ENCODE measurements at places on chromosomes 12 and 14.
A peak's percentile ranks its signal among the peaks of the same experiment; 100 is the strongest.

- DNase-seq = no peak
These were observed 311.8 kb upstream of the TMTC1 start for GRCh38 chr12:30095511-30095910.

- DNase-seq = no peak
These were observed 67.0 kb downstream of the C2CD5 start for GRCh38 chr12:22477166-22477893.

- DNase-seq = no peak
These were observed 378.0 kb downstream of the FOXG1 start for GRCh38 chr14:29144621-29145020.

- DNase-seq = no peak
These were observed 478.9 kb upstream of the LMO3 start for GRCh38 chr12:17084831-17085230.

GRCh38 chr14:83356080-83356479, 1822.4 kb upstream of the SEL1L start:
- no peak for DNase-seq

DNA sequence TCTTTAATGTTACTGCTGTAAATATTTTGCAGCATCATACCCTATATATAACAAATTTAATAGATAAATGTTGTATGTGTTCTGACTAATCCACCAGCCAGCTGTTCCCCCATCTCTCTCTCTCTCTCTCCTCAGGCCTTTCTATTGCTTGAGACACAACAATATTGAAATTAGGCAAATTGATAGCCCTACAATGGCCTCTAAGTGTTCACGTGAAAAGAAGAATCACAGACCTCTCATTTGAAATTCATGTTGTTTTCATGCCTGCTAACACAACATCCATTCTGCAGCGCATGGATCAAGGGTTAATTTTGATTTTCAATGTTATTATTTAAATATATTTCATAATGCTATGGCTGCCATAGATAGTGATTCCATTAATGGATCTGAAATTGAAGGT, 1.8 kb upstream of the FSCB start:
- no peak for DNase-seq

- DNase-seq = no peak
These were observed 256.3 kb upstream of the RGS6 start for GRCh38 chr14:71675900-71676287.

GRCh38 chr12:58104351-58104755, 163.0 kb downstream of the ATP23 start:
- no peak for DNase-seq

DNA sequence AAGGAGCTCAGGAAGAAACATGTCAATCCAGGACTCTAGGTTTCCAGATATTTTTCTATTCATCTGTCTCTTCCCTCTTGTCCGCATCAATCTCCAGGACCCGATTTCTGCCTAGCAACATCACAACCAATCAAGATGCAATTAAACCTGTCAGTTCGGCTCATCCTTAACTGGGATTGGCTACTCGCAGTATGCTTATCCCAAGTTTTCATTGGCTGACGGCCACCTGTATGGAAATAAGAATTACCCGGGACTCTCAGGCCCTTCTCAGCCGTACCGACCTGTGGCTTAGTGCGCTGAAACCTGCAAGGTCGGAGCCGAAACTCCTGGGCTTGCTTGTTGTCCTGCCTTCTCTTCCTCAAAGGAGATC, 20.4 kb upstream of the ATP5MC2 start:
- no peak for DNase-seq

DNA sequence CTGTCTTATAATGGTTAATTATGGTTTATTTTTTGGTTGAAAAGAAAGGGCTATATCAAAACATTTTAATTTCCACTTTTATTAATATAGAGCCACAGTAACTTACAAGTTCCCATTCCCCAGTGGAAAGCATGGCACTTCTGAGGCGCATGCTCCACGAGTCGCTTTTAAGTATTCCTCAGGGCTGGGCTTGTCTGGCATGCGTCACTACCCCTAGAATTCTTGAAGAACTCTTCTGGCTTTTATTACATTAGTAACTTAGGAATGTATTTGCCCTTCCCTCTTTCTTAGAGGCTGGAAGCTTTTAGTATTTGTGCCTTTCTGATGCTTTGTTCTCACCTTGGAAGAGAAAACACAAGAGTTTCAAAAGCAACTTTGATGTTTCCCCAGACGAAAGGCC, 81.1 kb downstream of the ESR2 start:
- DNase-seq = no peak

GRCh38 chr14:21203470-21204166, 47.8 kb upstream of the OR5AU1 start:
- no peak for DNase-seq

DNA sequence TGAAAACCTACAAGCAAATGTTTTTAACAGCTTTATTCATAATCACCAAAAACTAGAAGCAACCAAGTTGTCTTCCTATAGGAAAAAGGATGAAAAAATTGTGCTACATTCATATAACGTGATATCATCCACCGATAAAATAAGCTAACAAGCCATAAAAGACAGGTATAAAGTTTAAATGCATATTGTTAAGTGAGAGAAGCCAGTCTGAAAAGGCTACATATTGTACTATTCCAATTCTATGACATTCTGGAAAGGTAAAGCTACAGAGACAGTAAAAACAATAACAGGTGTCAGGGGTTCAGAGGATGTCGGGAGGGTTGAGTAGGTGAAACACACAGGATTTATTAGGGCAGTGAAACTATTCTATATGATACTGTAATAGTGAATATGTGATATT, 22.7 kb downstream of the CDKL1 start:
- no peak for DNase-seq

GRCh38 chr14:34364201-34364600, 97.8 kb downstream of the SPTSSA start:
- DNase-seq = no peak

DNA sequence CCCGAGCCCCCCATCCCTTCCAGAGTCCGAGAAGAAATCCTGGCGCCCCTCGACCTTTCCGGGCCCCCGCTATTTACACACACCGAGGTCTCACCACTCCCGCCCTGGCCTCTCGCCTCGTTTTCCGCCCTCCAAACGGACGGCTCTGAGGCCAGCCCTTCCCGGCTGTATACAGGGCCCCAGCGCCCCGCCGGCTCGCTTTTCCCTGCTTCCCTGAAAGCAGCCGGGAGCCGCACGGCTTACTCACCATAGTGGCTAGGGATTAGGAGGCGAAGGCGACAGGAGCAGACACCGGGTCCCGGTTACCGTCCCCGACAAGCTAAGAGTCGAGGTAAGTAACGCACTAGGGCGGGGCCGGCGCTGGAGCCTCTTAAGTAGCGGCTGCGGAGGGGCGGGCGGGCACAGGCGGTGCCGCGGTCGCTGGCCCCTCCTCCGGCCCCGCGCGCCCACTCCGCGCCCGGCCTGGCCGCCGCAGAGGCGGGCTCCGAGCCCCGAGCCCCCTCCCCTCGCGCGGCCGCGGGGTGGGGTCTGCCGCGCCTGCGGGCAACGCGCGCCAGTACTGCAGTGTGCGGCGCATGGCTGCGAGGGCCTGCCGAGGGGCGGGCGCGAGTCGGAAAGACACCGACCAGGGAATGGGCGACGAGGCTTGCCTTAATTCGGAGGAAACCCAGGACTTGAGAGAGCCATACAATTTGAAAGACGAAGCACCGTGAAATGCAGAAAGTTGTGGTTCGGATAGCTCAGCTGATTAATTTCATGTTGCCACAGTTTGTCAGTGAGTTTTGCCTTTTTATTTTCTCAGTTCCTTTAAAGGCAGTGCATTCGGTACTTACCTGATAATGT, at the start of gene TUBA1B:
Gene TUBA1B (minus strand): TSS at position 345 of the 843 bp plus-strand sequence. CDS start 95 bp downstream, at position 250.
- peak; percentile 75 for DNase-seq

DNA sequence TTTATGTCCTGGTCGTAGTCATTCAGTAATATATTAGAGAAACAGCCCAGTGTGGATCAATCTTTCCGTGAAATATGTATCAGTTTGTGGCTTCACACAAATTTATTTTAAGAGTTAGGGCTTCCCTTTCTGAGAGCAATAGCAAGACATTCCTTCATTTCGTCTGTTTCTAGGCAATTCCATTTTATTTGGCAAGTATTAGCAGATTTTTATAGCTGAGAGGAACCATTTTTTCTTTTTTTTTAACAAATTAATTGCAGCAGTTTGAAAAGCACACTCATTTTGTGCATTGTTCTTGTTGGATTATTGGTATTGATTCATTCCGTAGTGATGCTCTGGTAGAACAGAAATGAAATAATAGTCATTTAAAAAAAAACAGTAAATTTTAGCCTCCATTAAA, 132.9 kb downstream of the SRGAP1 start:
- DNase-seq = no peak

DNA sequence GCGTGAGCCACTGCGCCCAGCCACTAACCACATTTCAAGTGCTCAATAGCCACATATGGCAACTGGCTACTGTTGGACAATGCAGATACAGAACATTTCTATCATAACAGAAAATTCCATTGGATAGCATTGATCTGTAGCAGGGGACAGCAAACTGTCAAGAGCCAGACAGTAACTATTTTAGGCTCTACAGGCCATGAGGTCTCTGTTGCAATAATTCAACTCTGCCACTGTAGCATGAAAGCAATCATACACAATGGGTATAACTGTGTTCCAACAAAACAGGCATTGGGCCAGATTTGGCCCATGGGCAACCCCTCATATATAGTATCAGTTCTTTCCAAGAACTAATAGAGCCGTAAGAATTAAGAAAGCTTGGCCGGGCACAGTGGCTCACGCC, 8.0 kb downstream of the CSRNP2 start:
- no peak for DNase-seq

GRCh38 chr14:71789005-71789404, 143.2 kb upstream of the RGS6 start:
- no peak for DNase-seq

GRCh38 chr12:57726884-57727757, 11.4 kb downstream of the AGAP2 start:
- no peak for DNase-seq

DNA sequence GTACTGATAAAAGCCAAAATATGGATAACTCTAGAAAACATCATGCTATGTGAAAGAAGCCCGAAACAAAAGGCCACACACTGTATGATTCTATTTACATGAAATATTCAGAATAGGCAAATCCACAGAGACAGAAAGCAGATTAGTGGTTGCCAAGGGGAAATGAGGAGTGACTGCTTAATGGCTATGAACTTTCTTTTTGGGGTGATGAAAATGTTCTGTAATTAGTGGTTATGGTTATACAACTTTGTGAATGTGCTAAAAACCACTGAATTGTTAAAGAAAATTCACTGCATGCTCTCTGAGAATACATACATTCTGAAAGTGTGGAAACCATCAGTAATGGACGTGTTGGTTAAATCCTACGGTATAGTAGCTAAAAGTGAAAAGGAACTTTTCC, 39.9 kb upstream of the STON2 start:
- DNase-seq = no peak

DNA sequence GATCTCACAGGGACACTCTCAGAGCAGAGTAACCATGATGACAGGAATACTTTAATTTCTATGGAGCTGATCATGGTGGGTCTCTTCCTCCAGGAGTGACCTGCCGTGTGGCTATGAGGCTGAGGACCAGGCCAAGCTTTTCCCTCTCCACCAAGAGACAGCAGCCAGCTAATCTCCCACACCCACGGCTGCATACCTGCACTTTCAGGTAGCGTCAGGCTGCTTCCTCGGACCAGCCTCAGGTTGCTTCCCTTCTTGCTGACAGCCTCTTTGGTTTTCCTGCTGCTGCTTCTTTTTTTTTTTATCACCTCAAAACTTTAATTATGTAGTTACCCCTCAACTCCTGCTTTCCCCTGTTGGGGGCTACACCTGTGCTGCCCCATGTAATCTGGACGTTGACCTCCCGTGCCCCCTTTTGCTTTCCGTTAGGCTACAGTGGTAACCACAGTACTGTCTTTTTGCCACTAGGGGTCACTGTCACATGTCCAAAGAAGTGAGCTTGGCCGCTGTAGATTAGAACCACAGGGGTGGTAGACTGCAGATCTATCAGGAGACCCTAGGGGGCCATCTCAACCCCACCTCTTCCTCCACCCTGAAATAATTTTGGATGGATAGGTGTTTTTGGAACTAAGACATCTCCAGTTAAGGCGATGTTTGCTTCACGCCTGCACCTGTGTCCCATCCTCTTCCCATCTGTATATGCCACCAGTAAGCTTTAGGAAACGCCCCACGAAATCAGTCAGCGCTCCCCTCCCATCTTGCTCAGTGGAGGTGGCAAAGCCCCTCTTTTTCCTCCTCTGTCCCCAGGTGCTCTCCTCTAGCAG, 7.8 kb upstream of the PIP4K2C start:
- peak; percentile 84 for DNase-seq

GRCh38 chr14:46464341-46464740, 187.2 kb downstream of the RPL10L start:
- no peak for DNase-seq

DNA sequence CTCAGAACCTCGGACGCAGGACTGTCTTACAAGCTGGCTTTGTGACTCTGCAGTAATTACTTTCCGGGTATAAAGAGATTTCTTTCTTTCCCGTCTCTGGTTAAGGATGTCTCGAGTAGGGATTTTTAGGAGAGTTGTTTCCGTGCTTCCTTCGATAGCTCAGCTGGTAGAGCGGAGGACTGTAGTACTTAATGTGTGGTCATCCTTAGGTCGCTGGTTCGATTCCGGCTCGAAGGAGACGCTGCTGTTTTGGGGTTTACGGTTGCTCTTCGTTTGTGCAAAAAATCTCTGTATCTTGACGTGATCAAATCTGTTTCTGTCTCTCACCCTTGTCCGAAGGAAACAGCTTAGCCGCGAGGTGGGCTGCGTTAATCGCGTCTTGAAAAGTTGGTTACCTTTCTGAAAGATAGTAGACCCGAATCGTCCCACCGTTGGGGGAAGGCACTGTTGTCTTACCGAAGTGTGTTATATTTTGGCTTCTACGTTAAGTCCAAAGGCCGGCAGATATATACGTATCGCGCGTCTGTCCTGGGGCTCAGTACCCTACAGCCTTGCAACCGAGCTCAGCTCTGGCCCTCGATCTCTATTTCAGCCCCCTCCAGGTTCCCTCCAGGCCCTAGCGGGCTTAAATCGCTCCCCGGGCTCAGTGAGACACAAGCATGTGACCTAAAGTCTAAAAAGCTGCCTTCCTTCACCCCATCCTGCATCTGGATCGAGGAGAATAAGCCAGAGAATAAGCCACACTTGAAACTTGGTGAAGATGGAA, 1.1 kb upstream of the RNASE4 start:
- no peak for DNase-seq

- no peak for DNase-seq
These were observed 1.7 kb downstream of the PDE3A start for GRCh38 chr12:20370014-20370386.

DNA sequence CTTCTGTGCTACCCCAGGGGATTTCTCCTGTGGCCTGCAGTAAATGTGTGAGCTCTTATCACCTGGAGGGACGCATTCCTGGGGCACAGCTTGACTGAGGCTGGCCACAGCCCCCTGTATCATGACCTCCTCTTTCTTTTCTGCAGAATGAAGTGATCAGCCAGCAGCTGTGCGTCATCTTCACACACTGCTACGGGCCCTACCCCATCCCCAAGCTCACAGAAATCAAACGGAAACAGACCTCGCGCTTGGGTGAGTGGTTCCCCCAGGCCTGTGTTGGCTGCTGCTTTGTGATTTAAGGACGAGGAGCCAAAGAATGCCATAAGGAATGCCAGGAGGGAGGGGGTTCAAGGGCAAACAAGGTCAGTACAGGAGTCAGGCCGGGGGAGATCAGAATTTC, 50.5 kb upstream of the PWP1 start:
- DNase-seq = no peak
